Stimulated activated effector memory CD8-positive, alpha-beta T cell treated with anti-CD3 and anti-CD28 coated beads, Interleukin-12 subunit alpha, Interleukin-12 subunit beta, amount 100 ng/mL, for 72 hours (primary cell): ENCODE measurements at places on chromosomes 6 and 20.

GRCh38 chr6:82704045-82704444 lies 340.4 kb downstream of the TPBG start:
- no peak for DNase-seq

- DNase-seq: no peak
These were observed 9.1 kb downstream of the MTCH1 start for GRCh38 chr6:36976931-36977330.

- DNase-seq: no peak
These were observed 65.4 kb downstream of the UTRN start for GRCh38 chr6:144350528-144350880.

- DNase-seq: no peak
These were observed 41.7 kb downstream of the TXNDC5 start for GRCh38 chr6:7868926-7869325.

DNA sequence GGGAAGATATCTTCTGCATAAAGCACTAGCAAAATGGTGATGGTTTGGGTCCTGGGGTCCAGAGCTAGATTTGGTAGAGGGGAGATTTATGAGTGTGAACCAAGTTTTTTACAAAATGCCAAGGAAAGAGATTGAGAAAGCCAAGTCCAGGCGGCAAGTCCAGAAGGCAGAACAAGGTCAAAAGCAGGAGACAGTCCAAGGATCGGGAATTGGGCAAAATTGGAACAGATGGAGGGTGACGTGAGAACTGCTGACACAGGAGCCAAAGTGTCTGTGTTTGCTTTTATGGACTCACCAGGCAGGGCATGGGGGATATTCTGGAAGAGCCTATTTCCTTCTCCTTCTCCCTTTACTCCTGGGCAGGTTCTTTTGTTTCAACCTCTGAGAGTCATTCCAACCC lies 4.1 kb downstream of the NHLRC1 start:
- no peak for DNase-seq

- DNase-seq: no peak
These were observed 503 bp upstream of the GPLD1 start for GRCh38 chr6:24489881-24490280.

DNA sequence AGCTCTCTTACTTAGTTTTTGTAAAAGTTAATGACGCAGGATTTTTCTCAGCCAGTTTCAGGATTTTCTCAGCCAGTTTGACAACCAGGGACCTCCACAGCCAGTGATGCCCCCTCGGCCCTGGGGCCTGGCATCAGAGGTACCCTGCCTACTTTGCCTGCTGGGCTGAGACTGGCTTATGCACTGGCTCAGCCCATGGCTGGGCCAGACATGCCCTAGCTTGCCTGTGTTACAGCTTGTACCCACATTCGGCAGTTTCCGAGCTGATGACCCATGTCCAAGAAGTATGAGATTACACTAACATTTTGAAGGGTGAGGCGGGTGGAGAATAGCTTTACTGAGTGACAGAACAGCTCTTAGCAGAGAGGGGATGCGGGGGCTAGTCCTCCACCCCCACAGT lies 406.1 kb upstream of the HSF2 start:
- no peak for DNase-seq

DNA sequence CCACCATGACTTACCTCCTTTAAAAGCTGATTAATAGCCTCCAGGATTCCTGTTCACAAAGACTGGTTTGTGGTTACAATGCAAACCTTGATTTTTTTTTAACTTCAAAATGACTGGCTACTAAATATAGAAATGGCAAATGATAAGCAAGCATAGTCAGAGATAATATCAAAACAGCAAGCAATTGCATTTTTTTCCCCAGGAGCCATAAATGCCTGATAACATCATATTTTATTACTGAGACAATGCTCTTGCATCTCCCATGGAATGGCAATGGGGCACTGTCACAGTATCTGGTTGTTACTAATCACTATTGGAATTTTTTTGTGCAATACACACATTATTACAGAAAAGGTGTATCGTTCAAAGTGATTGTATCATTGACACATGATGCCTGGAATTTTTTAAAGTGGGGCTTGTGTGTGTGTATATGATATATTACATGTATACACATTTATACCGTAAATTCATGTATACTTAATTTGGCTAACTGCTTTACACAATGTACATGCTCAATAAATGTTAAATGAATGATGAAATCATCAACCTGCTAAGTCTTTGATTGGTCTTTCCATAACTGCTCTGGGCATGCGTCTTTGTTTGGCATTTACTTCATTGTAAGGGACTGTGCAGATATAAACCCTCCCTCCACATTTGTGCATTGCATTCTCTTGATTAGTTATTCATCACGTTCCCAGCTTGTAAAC lies 980 bp upstream of the SALL4 start:
- no peak for DNase-seq

DNA sequence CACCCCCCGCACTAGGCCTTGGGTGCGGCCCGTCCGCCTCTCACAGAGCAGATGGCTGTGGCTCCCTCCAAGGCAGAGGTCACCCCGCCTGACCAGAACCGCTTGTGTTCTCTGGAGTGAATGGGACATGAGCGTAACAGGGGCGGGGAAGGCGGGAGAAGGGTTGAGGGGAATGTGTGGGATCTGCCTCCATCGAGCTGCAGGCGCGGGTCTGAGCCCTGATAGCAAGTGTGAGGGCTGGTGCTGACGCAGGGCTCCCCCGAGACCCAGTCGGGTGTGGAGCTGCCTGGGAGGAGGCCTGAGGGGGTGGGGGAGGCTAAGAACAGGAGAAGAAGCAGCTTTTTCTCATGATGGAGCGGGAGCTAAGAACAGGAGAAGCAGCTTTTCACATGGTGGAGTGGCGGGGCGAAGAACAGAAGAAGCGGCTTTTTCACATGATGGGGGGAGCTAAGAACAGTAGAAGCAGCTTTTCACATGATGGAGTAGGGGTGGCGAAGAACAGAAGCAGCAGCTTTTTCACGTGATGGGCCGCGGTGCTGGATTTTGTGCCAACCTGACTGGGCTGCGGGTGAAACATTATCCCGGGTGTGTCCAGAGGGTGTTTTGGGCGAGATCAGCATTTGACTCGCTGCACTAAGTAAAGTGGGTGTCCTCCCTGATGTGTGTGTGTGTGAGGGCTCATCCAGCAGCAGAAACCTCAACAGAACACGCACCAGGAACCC lies 169.3 kb downstream of the TTLL2 start:
- DNase-seq: no peak

DNA sequence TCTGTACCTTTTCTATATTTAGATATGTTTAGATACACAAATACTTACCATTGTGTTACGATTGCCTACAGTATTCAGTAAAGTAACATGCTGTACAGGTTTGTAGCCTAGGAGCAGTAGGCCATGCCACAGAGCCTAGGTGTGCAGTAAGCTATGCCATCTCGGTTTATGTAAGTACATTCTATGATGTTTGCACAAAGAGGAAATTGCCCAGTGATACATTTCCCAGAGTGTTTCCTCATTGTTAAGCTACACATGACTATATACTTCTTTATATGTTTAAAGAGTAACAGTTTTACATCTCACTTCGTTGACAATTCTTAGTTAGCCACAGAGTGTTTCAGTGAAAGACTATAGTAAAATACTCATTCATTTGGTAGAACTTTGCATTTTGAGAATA lies 51.5 kb downstream of the SLC35F1 start:
- DNase-seq: no peak

DNA sequence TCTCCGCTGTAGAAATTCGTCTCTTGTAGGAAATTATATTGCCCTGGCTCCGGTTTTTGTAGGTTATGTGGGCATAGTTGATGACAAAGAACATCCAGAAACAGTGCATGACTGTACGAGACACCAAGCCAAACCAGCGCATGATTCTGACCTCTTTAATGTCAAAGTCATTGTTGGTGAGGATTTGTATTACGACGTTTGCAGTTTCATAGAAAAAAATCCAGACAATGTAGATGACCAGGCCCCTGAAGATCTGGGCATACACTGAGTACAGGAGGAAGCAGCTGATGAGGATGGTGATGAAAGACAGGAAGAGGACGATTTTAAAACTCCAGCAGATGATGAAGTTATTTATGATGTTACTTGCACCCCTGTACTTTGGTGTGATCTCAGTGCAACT lies 39.1 kb upstream of the TBC1D22B start:
- no peak for DNase-seq

- DNase-seq: no peak
These were observed 70.9 kb downstream of the LCA5 start for GRCh38 chr6:79466207-79466834.

GRCh38 chr6:13398069-13398381 lies 69.7 kb upstream of the TBC1D7 start:
- DNase-seq: no peak

GRCh38 chr6:45075246-45075645 lies 252.9 kb upstream of the RUNX2 start:
- no peak for DNase-seq

DNA sequence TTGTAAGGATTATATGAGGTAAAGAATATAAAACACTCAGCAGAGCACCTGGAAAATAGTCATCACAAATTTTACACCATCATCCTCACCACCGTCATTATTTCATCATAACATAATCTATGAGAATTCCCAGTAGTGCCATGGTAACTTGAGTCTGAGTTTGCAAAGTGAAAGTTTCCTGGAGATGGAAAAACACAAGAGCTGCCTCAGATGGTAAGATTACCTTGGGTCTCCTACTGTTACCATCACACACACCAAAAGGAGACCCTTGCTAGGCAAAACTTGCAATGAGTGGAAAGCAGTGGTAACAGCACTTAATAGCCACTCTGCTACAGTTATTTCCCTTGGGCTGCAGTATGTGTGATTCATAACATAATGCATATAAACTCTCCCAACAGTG lies 589.8 kb downstream of the RNF144B start:
- DNase-seq: no peak

DNA sequence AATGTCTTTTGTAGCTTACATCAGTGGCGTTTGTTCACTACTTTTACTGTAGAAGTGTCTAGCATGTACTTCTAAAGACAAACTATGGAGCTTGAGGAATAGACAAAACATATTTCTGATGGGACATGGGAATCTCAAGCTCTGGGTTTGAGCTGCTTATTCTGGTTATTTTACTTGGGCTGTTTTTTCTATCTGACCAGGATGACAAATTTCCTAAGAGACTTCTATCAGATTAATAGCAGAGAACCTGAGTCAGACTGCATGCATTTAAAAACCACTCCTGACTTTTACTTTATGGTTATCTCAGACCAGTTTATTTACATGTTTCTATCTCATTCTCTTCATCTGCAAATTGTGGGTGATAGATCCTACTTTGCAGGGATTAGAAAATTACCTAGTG lies 1282.3 kb upstream of the GJE1 start:
- no peak for DNase-seq

GRCh38 chr6:156691018-156691417 lies 86.2 kb upstream of the ARID1B start:
- DNase-seq: no peak

- no peak for DNase-seq
These were observed 191.0 kb downstream of the UNC5CL start for GRCh38 chr6:40848038-40848437.
